ENCODE measurements at places on chromosomes 13 and 19.

- DNase-seq, result no peak
Observed at GRCh38 chr19:45834970-45835369, 19.9 kb upstream of the RSPH6A start.

DNA sequence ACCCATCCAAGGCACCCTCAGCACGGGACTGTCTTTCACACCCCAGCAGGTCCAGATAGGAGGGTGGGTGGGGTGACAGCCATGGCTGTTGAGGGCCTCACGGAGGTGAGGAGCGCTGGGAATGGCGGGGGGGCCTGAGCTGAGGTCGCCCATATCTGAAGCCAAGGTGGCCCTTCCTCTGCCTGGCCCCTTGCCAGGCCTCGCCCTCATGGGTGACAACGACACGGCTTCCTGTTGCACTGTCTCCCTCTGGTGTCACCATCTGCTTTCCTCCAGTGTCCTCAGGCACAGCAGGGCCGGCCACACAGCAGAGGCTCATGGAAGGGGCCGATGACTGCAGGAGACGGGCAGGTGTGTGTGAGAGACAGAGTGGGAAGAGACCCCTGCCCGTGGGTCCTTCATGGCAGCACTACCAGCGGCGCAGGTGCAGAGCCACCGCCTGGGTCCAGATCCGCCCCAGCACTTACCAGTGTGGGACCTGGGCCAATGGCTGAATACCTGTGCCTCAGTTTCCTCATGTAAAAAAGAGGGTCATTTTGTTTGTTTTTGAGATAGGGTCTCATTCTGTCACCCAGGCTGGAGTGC is 8.1 kb upstream of the NKPD1 start:
- no peak for DNase-seq

GRCh38 chr19:6713773-6714692 is 6.4 kb downstream of the C3 start:
- no peak for DNase-seq

GRCh38 chr19:19167612-19168011 is 2.5 kb downstream of the MEF2B start:
- DNase-seq, result no peak

- peak; percentile 83 for DNase-seq
Observed at GRCh38 chr19:46614114-46614722, 10.7 kb downstream of the PTGIR start.

- DNase-seq, result peak; percentile 99
Observed at GRCh38 chr19:20051841-20052768, 12.8 kb upstream of the ZNF682 start.

DNA sequence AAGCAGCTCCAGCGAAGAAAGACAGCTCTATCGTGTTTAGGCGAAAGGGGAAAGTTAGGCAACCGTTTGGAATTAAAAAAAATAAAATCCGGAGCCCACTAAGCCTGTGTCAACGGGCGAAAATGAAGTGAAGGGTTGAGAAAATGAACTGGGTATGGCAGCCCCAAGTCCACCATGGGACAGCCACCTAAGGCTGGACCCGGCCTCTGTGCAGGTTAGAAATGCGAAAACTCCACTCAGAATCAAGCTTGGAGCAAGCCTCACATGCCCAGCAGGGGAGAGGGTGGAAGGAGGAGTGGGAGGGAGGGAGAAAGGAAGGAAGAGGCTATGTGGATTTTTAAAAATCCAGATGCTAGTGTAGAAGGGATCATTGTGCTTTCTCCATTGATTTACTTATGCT is 101.2 kb downstream of the IRS2 start:
- DNase-seq, result no peak

DNA sequence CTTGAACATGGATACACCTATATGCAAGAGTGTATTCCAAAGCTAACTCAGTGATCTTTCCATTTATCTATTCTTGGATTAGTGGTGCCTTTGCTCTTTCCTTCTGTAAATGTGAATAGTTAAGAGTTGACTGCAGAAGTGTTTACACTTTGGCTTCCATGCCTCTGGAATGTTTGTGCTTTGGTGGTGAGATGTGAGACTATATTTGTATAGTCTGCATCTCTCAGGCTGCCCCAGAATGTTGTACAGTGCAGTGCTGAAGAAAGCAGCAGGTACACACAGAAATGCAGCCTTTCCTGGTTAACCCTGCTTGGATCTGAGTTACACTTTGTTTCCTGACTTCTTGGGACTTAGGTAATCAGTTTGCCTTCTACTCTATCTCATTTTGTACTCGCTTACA is 90.2 kb downstream of the DNAJC15 start:
- no peak for DNase-seq

- no peak for DNase-seq
Observed at GRCh38 chr13:40442231-40442630, 224.2 kb downstream of the FOXO1 start.

GRCh38 chr13:110150384-110151101 is 156.4 kb downstream of the COL4A1 start:
- no peak for DNase-seq

- no peak for DNase-seq
Observed at GRCh38 chr13:84661718-84662117, 779.4 kb upstream of the SLITRK1 start.

DNA sequence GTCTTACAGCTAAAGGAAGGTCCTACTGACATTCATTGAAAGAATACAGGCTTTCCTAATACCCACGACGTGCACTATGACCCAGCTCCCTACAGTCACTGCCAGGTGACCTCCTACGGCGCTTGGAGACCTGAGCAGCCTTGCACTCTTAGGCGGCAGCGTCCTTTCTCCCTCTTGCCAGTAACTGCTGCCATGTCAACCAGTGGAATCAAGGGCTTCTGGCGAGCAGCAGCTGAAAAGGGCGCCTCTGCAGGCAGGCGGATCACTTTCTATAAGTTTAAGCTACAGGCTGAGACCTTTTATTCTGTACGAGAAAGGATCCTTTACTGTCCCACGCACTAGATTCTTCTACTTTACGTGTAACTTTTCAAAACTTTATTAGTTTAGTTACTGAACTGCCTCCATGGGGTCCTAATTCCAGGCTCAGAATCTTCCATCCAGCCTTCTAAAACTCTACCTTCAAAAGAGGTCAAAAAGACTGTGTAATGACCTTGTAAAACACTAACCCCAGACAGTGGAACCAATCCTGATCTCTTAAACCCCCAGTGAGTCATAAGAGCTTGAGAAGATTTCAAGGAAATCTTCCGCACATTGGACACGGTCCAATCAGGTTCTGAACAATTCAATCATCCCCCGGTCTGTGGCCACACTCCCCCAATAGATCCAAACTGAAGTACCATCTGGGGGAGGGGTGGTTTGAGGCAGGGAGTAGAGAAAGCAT is 1.9 kb downstream of the KCTD12 start:
- peak; percentile 76 for DNase-seq

DNA sequence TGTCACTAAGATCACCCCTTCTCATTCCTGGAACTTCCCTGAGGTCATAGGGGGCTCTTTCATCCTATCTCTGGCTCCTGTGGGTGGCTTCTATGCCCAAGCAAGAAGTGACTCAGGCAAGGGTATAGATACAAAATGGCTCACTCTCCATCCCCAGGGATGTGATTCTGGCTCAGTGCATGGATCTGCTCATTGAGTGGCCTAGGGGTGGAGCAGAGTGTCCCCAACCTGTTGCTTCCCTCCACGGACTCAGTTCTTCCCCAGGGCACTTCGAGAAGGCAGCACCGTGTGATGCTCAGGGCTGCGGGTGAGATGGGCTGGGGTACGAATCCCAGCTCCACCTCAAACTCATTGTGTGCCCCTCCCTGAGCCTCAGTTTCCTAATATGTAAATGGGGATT is 136.4 kb downstream of the PTPRS start:
- no peak for DNase-seq

DNA sequence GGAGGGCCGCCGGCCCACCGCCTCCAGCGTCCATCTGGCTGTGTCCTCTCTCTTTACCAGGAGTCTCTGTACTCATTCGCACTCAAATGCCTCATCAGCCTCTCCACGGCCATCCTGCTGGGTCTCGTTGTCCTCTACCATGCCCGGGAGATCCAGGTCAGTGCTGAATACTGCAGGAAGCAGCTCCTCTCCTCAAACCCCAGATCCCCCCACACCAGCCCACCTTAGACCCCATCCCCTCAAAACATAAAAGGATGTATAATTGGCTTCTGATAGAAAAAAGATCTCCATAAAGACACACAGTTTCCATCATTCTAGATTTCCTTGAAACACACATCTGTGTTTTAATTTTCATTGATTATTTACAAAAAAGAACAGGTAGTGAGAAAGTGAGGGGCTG is 8.1 kb downstream of the KCNN1 start:
- DNase-seq, result no peak

DNA sequence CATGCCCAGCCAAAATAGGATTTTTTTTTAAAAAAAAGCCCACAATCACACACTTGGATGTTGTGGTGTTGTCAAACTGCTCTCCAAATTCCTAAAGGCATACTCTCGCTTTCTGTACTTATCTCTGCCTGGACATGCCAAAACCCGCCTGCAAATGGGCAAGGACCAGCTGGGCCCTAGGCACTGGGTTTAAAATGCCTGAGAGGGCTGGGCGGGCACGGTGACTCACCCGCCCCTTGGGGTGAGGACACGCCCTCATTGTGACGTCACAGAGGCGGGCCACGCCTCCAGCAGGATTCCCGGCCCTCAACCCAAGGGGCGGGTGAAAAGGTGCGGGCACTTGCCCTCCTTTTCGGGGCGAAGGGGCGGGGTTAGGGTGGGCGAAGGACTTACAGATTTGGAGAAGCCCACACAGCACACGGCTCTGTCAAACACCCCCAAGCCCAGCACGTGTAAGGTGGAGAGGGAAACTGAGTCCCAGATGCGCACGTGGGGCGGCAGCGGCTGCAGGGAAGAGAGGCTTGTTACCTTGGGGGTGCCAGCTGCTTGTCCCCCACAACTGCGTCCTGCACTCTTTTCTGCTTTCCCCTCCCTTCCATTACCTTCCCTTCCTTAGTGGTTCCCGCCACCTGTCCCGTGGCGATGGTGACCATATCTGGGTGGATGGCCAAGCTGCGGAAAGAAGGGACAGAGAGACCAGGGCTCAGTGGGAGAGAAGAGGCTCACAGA is 6.6 kb downstream of the EML2 start:
- peak; percentile 98 for DNase-seq

Measured in myocyte (in vitro differentiated cells).